Body of pancreas (tissue), 4 donors: ENCODE measurements at places on chromosomes 6 and 20. TPM values are rescaled to one million over a fixed set of nuclear protein-coding genes. Genes with fewer than 3 reads are reported as not detected.

Gene ENPP1
- 16.2 TPM for total RNA-seq

- H3K27ac ChIP-seq, result no peak overlapping the region
- no peak overlapping the region for H3K4me3 ChIP-seq
- no peaks in the 10 kb centered on the region for H3K36me3 ChIP-seq
- no peaks in the 10 kb centered on the region for H3K4me1 ChIP-seq
- H3K27me3 ChIP-seq, result no peaks in the 10 kb centered on the region
Measured at GRCh38 chr6:168293636-168294530, 25.7 kb downstream of the DACT2 start.

Gene BNIP5
- total RNA-seq, result 0.52 TPM

GRCh38 chr6:163392533-163392932 is 22.0 kb upstream of the QKI start:
- peaks cover 10% of the 10 kb centered on the region for H3K4me1 ChIP-seq
- no peak overlapping the region for H3K4me3 ChIP-seq
- H3K27ac ChIP-seq, result no peak overlapping the region

DNA sequence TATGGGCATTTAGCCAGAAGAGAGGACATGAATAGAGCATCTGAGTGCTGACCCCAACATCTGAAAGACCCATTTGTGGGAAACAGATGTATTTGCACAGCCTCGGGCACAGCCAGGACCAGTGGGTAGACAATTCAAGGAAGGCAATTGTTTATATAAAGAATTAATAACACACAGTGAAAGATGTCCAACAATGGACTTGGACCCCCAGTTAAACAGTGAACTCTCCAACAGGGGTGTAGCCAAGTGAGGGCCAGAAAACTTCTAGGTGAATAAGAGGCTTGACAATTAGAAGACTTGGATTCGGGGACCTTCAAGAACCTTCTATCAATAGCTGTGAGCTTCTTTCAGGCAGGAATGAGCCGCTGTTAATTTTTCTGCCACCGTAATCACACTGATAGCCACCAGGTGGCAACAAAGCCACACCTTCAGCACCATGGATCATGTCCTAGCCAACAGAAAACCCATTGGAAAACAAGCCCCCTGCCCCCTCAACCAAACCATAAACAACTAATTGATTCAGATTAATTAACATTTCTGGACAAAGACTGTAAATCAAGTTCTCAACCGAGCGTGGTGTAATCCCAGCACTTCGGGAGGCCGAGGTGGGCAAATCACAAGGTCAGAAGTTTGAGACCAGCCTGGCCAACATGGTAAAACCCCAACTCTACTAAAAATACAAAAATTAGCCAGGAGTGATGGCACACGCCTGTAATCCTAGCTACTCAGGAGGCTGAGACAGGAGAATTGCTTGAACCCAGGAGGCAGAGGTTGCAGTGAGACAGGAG is 8.8 kb upstream of the SRSF6 start:
- no peaks in the 10 kb centered on the region for H3K4me1 ChIP-seq
- H3K36me3 ChIP-seq, result no peaks in the 10 kb centered on the region
- no peak overlapping the region for H3K4me3 ChIP-seq
- peak; percentile 66 for DNase-seq
- H3K27ac ChIP-seq, result no peak overlapping the region

DNA sequence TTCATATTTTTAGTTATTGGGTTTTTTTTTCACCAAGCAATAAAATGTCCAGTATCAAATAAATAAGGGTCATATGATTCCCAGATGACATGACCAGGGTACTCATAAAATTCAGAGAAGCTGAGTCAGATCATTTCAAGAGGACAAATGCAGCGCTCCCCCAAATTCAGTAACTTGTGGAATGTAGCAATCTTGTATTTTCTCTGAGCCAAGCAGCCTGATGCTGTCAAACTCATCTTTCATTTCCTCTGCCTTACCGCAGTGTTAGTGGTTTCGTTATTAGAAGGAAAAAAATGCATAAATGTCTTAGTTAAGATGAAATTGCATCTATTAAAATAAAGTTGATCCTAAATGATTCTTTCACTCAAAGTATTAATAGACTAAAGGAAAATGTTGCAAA is 57.8 kb upstream of the EDN1 start:
- DNase-seq, result no peak
- H3K27me3 ChIP-seq, result no peaks in the 10 kb centered on the region
- H3K27ac ChIP-seq, result no peak overlapping the region
- no peak overlapping the region for H3K4me3 ChIP-seq

DNA sequence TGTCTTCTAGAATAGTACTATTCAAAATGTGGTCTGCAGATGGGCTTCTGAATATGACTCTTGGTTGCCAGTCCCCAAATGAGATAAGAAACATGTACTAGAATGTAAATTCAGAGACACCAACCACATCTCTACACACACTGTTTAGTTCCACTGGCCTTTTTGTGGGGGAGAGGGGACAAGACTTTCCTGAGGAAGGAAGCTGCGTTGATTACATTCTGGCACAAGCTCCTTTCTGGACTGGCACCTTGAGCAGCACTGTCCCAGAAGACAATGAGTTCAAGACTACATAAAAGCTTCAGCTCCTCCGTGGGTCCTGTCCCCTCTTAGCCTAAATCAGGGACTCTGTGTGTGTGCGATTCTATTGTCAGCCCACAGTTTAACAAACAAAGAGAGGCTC is 6.9 kb upstream of the IYD start:
- H3K4me3 ChIP-seq, result no peak overlapping the region
- no peaks in the 10 kb centered on the region for H3K4me1 ChIP-seq
- no peaks in the 10 kb centered on the region for H3K36me3 ChIP-seq
- no peak overlapping the region for H3K27ac ChIP-seq
- no peaks in the 10 kb centered on the region for H3K27me3 ChIP-seq
